ENCODE measurements at places on chromosomes 7 and 10.
A peak's percentile ranks its signal among the peaks of the same experiment; 100 is the strongest.

- no peak for DNase-seq
Measured at GRCh38 chr10:62049624-62050345, 148.3 kb downstream of the ARID5B start.

DNA sequence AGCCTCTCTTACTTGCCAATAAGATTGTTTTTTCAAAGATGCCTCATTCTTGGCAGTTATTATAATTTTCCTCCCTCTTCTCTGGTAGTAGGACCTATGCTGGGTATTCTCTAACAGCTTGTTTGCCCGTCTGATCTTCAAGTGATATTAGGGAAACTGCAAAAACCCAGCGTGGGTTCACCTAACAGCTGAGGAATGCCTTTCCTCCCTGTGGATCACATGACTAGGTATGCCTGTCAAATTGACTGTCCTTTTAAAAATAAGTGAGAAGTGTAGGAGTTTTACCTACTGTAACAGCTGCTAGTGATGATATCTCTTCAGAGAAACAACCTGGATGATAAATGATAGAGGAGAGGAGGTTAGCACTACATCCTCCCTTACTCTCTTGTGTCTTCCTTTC lies 22.0 kb downstream of the HECTD2 start:
- DNase-seq: no peak

- no peak for DNase-seq
Measured at GRCh38 chr10:5648494-5649457, 17.6 kb downstream of the ASB13 start.

DNA sequence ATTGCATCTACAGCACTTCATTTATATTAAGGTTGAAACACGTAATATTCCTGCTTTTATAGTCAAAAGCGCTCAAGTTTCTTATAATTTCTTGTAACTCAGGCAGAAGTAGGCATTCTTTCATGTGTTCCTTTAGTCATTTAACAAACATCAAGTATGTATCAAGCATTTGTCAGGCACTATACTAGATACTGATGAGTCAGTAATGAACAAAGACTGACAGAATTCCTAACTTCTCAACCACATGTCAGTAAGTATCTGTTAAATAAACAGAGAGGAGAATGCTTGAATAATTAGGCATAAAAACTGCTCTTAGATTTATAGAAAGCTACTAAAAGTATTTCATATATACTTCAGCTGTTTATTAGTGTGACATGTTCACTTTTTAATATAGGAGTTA lies 9.9 kb downstream of the CRPPA start:
- DNase-seq: no peak

GRCh38 chr10:86976362-86977056 lies 8.2 kb downstream of the ADIRF start:
- no peak for DNase-seq

DNA sequence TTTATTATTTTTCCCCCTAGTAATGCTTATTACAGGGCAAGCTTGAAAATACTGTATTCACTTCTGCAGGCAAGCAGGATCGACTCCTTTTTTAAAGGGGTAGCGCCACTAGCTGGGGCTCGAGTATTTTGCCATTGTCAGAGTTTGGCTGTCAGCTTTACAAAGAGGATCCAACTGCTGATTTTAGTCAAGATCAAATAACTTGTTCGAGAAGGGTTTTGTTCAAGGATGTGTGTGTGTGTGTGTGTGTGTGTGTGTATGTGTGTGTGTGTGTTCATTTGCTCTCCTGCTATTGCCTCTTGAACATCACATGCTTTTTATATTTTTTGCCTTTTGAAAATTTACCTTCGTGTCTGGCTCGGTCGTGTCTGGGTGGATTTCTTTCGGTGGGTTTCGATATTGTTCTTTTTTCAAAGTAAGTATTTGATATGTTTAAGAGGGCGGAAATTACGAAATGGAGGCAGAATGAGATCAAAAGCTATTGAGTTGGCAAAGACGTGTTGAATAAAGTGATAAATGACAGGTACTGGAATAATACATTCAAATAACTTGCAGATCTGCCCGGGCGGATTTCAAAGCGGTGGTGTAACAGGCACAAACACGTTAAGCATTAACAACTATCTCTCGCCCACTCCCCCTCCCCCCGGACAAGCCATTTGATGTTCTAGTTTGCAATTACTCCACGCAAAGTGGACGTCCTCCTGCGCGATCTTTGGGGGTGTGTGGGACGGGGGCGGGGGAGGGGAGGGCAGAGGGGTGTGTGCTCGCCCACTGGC lies 1.1 kb downstream of the ARID5B start:
- DNase-seq: peak; percentile 74

DNA sequence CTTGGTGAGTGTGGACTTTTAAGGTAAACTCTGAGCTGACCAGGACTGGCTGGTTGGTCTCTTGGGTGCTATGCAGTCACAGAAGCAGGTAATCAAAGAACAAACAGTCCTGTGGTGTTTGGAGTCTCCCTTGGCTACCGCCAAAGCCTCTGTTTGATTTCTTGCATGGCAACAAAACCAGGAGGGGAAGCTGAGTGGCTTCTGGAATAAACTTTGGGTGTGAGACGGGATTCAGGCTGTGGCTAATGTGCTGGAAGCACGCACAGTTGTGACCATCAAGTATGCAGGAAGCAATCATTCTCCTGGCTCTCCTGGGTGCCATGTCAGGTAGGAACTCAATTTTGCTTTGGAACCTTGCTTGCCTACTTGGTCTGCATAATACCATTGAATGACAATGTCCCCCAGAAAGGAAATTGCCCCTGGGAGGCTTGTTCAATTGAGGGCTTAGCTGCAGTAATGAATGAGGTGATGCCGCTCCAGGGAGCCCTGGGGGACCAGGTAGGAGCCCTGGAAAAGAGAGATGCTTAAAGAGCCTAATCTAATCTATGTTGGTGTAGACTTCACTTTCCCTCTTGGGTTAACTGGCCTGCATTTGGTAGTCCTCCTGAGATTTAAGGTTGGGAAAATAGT lies at the start of gene CDHR3:
TSS of gene CDHR3 (plus strand) at position 227 of the 630 bp plus-strand sequence. CDS start at position 282, 55 bp downstream.
- no peak for DNase-seq

- DNase-seq: no peak
Measured at GRCh38 chr7:155710031-155710430, 65.6 kb downstream of the RBM33 start.
